Activated T-helper 1 cell treated with anti-CD3 and anti-CD28 coated beads, Interleukin-2, amount 50 U/mL, for 16 hours (primary cell): ENCODE measurements at places on chromosomes 16 and 17.

GRCh38 chr16:54780266-54780665 is 150.4 kb upstream of the IRX5 start:
- no peak for DNase-seq

GRCh38 chr17:41178843-41179616 is 1.0 kb upstream of the KRTAP4-2 start:
- DNase-seq, result no peak

DNA sequence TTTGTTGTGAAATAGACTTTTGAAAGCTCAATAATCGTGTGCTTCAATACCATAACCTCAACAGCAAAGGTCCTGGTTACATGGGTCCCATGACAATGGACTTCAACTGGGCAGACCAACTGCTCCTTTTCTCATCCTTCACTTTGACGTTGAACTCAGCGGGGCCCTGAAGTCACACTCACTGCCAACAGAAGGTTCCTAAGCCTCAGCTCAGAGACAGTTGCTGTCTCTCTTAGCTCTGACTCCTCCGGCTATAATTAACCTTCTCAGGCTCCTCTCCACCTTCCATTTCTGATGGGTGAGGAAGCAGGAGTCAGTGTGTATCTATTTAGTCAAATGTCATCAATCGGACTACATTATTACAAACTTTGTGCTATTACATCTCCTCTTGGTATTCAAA is 23.8 kb downstream of the MPP3 start:
- no peak for DNase-seq

DNA sequence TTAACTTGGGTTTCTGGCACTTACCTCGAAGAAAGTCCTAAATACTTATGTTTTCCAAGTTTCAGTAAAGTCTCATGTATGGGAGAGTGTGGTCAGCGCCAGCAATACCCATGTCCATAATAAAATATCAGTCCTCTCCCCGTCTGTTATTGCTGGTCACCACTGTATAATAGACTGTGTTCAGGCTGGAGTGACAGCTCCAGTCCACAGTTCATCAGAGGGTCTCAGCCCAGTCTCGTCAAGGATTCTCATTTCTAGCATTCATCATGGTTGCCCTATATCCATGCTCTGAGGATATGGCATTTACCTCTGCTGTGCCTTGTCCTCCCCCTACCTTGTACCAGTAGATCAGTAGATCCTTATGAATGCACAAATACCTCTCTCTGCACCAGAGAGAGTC is 384.5 kb downstream of the NPIPA7 start:
- DNase-seq, result no peak

- DNase-seq, result no peak
Measured at GRCh38 chr17:65311261-65311660, 174.1 kb downstream of the RGS9 start.

GRCh38 chr17:30253312-30253711 is 17.8 kb upstream of the SLC6A4 start:
- DNase-seq, result no peak

- no peak for DNase-seq
Measured at GRCh38 chr17:14372905-14373613, 72.2 kb downstream of the HS3ST3B1 start.

- DNase-seq, result no peak
Measured at GRCh38 chr16:46757339-46758050, 9.4 kb upstream of the MYLK3 start.

- no peak for DNase-seq
Measured at GRCh38 chr16:27722892-27723450, 173.0 kb downstream of the KATNIP start.

DNA sequence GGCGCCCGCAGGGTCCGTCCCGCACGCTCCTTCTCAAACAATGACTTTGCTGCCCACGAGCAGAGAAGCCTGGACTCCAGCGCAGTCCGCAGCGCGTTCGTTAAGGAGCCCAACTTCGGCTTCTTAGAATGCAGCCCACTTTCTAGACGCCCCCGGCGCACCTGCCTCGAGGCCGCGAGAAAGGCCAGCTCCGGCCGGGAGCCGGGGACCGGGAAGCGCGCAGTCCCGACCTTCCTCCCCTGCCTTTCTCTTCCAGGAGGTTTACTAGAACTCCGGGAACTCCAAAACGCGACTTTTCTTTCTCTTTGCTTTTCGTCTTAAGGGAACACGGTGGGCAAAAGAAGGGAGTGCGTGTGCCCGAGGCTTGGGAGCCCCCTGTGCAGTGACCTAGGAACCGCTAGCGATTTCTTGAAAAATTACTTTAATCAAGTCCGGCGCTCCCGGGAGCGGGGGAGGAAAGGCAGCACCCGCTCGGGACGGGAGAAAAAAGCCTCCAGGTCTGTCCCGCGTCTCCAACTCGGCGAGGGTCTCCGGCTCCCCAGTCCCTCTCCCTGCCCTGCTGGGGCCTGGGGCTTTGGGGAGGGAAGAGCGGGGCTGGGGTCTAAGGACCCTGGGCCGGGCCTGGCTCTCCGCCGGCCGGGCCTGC is 2.6 kb downstream of the HNF1B start:
- DNase-seq, result no peak

- no peak for DNase-seq
Measured at GRCh38 chr16:50756473-50756872, 14.6 kb downstream of the CYLD start.
